Putamen (tissue), 1 donor: ENCODE measurements at places on chromosomes 6 and 20.

GRCh38 chr6:156029286-156029985 is 573.8 kb upstream of the NOX3 start:
- DNase-seq, result no peak

DNA sequence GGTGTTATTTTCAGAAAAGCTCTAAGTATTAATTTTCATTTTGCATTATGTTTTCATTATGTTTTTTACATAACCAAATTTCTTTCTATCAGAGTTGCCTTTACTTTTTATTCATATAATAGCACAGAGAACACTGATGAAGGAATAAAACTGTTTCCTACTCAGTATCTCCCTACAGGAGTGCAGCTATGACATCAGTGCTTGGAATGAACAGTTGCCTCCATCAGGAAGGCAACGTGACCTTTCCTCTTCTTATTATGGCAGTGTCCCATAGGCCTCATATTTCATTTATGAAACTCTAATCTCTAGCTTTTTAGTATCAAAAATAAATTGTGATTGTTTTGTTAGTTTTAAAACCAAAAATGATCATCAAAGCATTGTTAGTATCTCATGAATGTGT is 712.8 kb downstream of the CD109 start:
- no peak for DNase-seq

- DNase-seq, result no peak
Measured at GRCh38 chr20:61372137-61373054, 120.3 kb downstream of the CDH4 start.

DNA sequence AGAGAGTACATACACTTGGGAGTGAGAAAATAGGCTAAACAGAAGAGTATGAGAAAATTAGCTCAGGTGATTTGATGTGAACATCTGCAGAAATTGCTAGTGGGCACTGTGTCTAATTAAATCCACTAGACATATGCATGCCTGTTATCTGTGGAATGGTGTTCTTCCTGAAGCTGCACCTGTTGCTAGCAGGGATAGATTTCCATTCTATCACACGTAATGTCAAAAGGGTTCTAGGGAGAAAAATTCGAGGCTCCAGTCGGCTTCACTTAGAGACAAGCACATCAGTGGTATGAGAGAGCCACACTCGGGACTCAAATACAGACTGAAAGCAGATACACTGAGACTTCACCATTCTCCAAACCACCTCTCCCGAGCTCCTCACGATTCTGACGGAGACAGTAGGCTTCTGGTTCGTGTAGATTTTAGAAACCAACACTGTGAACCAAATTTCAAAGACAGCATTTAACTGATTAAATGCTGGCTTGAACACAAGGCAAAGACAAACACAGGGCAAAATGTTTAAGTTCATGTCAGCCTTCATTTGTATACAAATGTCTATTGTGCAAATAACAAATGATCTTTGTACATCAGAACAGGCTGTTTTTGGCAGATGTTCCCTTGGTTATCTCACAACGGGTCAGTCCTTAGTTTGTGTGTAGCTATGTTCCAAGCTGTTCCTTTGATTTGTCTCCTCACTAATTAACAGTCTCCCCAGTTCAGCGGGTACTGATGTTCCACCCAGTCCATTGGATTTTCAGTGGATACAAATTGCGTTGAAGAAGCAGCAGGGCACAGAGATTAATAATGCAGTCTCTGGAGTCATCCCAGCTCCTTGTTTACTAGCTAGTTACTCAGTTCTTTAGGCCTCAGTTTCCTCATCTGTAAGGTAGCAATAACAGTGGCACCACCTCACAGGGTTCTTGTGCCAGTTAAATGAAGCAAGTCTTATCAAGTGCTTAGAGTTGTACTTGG is 131.0 kb upstream of the IFNGR1 start:
- DNase-seq, result peak; percentile 92

- no peak for DNase-seq
Measured at GRCh38 chr6:38350220-38350619, 289.5 kb downstream of the BTBD9 start.

- DNase-seq, result no peak
Measured at GRCh38 chr20:251354-251753, 6.2 kb upstream of the DEFB132 start.

DNA sequence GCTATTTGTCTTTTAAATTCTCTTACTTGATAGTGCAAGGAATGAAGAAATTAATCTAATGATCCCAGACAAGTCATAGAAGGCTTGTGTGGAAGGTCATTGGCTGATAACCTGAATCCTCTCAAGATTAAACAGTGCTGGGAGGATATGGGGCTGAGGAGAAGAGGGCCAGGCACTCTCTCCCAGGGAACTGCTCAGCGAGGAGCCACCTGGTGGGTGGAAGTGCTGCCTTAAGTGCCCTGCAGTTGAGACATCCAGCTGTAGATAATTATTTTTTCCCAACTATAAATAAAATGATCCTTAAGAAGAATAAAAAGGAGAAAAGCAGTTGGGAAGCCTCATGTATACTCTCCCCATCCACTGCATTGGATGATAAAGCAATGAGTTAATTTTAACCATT is 47.9 kb downstream of the BTBD3 start:
- no peak for DNase-seq
